HepG2 (cell line): ENCODE measurements at places on chromosomes 12 and 14. TPM values are rescaled to one million over a fixed set of nuclear protein-coding genes. Genes with fewer than 3 reads are reported as not detected.

- DNase-seq = no peak
Observed at GRCh38 chr14:26597589-26598080, at the start of gene NOVA1. TSS of gene NOVA1 (minus strand) at chr14:26598033. CDS start at chr14:26597436, 597 bp downstream.

GRCh38 chr14:100778526-100778882, 47.4 kb upstream of the MEG3 start:
- DNase-seq = no peak

- DNase-seq = no peak
Observed at GRCh38 chr14:95293449-95293848, 26.3 kb downstream of the CLMN start.

SCYL2 gene
- 9.3 and 11.4 TPM in 2 replicates for polyA plus RNA-seq

MYF6 gene
- not detected in 2 replicates for polyA plus RNA-seq

CTSG gene
- not detected in 2 replicates for polyA plus RNA-seq

OR6J1 gene
- polyA plus RNA-seq = not detected in 2 replicates
